ENCODE measurements at places on chromosomes 1 and 21.
A peak's percentile ranks its signal among the peaks of the same experiment; 100 is the strongest.

DNA sequence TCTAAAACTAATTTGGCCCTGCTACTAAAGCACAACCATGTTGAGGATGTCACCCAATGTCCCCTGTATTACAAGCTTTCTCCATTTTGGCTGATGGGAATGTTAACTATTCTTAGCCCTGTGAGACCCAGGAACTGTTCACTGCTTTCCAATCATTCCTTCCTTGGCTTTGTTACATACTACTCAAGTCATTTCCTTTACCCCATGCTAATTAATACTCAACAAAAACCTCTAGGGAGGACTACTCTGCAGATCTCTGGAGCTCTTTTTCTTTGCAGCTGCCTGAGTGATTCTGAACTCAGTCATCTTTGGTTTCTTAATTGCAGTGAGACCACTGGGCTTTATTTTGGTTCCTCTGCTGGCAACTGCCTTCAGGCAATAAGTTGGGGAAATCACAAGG, 23.3 kb upstream of the RPE65 start:
- DNase-seq: no peak

DNA sequence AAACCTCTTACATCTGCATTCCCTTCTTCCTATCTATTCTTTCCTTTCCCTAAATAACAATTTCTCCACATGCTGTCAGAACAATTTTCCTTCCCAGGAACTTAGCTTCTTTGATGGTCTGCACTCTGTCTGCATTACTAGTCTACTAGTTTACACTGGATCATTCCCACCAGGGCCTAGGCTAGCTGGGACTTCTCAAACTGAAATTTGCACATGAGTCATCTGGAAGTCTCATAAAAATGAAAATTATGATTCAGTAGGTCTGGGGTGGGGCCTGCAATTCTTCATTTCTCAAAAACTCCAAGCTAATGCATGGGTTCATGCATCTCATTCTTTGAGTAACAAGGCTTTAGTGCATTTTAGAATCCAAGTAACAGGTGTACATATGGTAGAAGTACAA, 74.2 kb downstream of the GABPA start:
- DNase-seq: no peak

- DNase-seq: peak; percentile 83
Observed at GRCh38 chr1:11157867-11158266, 31.3 kb upstream of the ANGPTL7 start.

DNA sequence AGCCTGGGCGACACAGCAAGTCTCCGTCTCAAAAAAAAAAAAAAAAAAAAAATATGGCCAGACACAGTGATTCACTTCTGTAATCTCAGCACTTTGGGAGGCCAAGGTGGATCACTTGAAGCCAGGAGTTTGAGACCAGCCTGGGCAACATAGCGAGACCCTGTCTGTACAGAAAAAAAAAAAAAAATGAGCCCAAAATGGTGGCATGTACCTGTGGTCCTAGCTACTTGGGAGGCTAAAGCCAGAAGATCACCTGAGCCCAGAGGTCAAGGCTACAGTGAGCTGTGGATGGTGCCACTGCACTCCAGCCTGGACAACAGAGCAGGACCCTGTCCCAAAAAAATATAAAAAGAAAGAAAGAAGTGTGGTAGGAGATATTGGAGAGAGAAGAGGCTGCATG, 1.7 kb upstream of the TESK2 start:
- no peak for DNase-seq

All from right cardiac atrium (tissue), 5 donors.